MM.1S (cell line): ENCODE measurements at places on chromosomes 16 and 17.

GRCh38 chr17:17621254-17621653 lies 29.7 kb upstream of the PEMT start:
- DNase-seq: no peak

DNA sequence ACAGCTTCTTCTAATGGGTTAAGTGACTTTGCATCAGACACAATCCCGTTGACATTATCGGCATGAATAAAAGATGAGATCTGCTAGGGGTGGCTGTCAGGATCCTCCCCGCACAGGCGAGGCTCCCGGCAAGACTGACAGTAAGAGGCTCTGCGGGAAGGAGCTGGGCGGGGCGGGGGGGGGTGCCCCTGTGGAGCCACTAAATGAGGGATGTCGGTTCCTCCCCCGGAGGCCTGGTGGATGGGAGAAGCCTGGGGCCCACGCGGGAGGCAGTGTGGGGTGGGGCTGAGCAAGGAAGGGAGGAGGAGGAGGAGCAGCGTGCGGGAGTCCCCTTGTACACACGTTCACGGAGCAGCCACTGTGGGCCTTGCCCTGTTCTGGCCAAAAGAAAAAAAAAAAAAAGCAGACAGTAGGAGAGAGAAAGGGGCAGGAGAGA lies 190.9 kb upstream of the GSE1 start:
- no peak for DNase-seq

DNA sequence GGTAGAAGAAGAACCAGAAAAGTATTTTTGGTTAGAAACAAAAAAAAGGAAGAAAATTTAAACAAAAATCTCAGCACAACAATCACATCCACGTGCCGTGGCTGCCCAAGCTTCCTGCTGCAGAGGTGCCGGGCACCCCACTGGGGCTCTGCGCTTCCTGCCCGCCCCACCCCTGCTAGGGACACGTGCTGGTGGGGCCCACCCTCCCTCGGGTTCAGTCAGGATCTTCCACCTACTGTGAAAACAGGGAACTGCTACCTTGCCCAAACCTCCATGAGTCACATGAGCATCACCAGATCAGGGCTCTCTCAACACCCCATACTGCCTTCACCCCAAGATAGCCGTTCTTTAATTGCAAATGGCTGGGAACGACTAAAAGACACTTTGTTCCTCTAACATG lies 24.4 kb upstream of the CYTH1 start:
- no peak for DNase-seq

- DNase-seq: no peak
These were observed 2.0 kb upstream of the DNAI2 start for GRCh38 chr17:74271901-74272561.

- no peak for DNase-seq
These were observed 9.9 kb downstream of the DHODH start for GRCh38 chr16:72018470-72018869.

- DNase-seq: no peak
These were observed 8.4 kb upstream of the TRPV2 start for GRCh38 chr17:16406742-16407674.

DNA sequence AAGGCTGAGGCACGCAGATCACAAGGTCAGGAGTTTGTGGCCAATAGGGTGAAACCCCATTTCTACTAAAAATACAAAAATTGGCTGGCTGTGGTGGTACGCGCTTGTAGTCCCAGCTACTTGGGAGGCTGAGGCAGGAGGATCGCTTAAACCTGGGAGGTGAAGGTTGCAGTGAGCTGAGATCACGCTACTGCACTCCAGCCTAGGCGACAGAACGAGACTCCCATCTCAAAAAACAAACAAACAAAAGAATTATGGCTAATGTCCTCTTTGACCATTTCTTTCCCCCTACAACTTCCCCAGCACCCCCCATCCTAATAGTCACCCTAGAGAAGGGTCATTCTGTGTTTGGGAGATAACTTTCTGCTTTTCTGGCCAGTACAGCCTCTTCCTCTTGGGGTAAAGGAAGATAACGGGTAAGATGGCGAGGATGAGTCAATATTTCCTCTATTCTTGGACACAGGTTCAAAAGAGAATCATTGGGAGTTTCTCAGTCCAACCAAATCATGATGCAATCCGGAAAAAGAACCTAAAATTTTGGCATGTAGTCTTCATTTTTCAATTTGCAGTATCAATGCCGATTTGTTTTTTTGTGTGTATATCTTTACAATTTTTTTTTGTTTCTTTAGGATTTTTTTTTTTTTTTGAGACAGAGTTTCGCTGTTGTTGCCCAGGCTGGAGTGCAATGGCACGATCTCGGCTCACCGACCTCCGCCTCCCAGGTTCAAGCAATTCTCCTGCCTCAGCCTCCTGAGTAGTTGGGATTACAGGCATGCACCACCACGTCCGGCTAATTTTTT lies 107.6 kb upstream of the MED13 start:
- no peak for DNase-seq

- no peak for DNase-seq
These were observed 9.4 kb upstream of the ZNF689 start for GRCh38 chr16:30619638-30620037.

DNA sequence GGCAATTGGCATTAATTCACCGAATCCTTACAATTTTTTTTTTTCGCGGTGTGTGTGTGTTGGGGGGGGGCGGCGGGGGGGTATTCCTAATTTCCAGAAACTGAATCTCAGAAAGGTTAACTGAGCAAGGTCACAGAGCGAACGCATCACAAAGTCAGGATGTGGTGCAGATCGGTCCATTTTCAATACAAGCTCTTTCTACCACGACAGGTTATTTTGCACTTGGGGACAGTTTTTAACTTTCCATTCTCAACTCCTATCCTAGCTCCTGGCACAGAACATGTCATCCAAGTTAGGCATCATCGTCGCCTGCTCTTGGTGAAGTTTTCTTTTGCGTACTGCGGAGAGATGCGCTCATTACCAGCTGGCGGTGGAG lies 15.4 kb upstream of the ERN1 start:
- DNase-seq: no peak

- DNase-seq: no peak
These were observed 17.9 kb upstream of the NSMCE1 start for GRCh38 chr16:27286451-27286850.

DNA sequence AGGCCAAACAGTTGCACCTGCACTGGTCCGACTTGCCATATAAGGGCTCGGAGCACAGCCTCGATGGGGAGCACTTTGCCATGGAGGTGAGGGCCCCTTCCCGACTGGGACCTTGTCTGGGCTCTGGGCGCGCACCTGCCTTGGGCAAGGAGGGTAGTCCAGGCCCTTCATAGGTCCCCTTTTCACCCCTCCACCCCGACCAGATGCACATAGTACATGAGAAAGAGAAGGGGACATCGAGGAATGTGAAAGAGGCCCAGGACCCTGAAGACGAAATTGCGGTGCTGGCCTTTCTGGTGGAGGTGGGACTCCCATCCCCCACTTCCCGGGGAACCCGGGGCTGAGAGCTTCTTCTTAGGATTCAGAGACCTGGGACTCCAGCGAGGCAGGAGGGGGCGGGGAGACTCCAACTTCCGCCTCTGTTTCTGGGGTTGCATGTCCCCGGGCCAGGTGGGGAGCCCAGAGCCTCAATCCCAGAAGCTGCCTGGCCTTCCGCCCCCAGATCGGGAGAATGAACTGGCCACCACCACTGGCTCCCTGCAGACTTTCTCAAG lies 7.8 kb downstream of the CA4 start:
- no peak for DNase-seq

DNA sequence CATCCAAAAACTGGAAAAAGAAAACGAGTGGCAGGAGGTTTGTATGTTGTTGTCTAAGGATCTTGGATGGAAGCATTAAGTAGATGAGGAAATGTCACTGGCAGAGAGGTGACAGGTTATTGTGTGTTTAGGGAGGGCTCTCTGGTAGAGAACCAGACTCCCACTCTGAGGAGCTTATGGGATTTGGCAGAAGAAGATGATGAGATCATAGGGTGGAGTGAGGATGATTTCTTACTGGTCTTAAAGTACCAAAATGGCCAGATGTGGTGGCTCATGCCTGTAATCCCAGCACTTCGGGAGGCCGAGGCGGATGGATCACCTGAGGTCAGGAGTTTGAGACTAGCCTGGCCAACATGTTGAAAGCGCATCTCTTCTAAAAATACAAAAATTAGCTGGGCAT lies 9.0 kb downstream of the WWOX start:
- DNase-seq: no peak

DNA sequence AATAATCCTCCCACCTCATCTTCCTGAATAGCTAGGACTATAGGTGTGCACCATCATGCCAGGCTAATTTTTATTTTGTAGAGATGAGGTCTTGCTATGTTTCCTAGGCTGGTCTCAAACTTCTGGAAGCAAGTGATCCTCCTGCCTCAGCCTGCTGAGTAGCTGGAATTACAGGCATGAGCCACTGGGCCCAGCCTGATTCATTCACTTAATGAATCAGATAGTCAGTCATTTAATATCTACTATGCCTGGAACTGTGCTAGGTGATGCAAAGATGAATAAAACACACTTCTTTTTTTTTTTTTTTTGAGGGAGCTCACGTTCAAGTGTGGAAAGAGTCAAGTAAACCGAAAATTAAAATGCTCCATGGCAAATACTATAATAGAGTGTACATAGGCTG lies 39.4 kb downstream of the EFCAB13 start:
- DNase-seq: no peak

DNA sequence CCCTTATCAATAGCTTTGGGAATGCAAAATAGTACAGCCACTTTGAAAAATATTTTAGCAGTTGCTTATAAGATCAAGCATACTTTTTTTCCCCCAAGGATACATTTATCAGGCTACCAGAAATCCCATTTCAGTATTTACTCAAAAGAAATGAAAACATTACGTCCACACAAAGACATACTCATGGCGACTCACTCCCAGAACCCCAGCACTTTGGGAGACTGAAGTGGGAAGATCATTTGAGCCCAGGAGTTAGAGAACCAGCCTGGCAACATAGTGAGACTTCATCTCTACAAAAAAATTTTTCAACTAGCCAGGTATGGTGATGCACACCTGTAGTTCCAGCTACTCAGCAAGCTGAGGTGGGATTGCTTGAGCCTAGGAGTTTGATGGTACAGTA lies 5.9 kb downstream of the SKA2 start:
- no peak for DNase-seq

DNA sequence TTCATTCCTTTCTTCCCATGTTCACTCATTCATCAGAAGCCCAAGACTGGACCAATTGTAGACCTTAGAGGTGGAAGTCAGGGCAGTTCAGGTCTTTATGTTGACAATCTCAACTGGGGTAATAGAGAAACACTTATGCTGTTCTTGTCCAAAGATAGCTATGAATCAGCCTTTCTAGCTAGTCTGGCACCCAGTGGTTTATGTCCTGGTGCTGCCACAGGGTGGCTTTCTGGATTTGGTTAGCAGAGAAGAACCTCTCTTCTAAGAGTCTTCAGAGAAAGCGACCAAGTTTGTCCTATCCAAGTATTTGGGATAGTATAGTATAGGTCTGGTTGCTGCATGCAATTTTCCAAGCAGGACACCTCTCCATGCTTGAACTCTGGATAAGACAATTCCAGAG lies 83.3 kb downstream of the NOG start:
- no peak for DNase-seq

GRCh38 chr16:9286930-9287329 lies 195.5 kb downstream of the HAPSTR1 start:
- DNase-seq: no peak

DNA sequence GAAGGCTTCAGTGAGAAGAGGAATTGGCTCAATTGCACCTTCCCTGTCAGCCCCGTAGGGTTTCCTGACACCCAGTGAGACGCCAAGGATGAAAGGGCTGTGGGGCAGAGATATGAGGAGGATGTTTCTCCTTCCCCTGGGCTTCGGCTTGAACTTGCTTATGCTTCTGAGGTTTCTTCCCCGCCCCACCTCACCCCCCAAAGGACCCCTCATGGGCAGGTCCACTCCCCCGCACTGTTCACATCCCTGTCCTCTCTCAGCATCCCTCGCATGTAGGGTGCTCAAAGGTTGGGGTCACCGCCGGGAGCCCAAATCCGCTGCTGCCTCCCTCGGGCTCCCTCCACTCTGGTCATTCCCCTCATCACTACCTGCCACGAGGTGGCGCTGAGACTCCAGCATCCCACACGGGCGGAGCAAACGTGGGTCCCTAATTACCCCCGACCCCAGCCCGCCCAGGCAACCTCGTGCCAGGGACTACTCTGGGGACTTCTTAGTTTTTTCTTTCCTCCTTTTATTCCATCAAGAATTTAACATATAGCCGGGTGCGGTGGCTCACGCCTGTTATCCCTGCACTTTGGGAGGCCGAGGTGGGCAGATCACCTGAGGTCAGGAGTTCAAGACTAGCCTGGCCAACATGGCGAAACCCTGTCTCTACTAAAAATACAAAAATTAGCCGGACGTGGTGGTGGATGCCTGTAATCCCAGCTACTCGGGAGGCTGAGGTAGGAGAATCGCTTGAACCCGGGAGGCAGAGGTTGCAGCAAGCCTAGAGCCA lies 3.3 kb upstream of the TRARG1 start:
- peak; percentile 31 for DNase-seq

- DNase-seq: peak; percentile 10
These were observed 31.2 kb downstream of the NFATC3 start for GRCh38 chr16:68116256-68116867.

- no peak for DNase-seq
These were observed 6.3 kb upstream of the GPRC5B start for GRCh38 chr16:19890901-19891300.

GRCh38 chr17:82862737-82863382 lies 23.0 kb upstream of the ZNF750 start:
- DNase-seq: no peak

DNA sequence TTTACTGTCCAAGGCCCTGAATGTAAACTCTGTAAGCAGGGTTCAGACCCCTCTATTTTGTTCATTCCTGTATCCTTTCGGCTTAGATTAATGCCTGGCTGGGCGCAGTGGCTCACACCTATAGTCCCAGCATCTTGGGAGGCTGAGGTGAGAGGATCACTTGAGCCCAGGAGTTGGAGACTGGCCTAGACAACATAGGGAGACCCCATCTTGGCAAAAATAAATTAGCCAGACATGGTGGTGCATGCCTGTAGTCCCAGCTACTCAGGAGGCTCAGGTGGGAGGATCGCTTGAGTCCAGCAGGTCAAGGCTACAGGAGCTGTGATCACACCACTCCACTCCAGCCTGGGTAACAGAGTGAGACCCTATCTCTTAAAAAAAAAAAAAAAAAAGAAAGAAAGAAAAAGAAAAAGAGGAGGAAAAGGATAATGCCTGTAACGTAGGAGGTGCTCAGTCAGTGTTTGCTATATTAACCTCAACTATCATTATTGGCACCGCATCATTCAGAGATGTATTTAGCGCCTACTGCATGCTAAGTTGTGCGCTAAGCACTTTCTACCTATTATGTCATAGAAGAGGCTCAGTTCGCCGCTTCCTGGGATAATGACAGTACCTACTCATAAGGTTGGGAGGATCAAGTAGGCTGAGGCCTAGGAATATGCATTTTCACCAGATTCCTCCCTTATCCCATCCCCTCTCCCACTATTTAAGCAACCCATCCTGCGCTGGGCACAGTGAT lies 5.0 kb downstream of the SOCS1 start:
- DNase-seq: no peak
